Pulmonary artery endothelial cell (primary cell): ENCODE measurements at places on chromosomes 7 and 10.

DNA sequence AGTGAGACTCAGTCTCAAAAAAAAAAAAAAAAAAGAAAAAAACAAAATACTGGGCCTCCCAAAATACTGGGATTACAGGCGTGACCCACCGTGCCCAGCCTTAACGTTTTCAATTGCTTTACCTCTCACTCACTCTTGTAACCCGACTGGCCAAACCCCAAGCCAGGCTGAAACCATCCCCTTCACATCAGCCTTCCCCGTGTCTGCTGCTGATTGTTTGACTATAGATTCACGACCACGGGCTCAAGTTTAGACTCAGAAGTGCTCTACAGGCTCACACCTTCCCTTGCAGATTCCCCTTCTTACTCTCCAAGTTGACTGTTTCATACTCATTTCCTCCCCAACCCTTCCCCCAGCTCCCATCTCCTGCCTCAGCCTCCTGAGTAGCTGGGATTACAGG lies 22.3 kb downstream of the TYW1 start:
- DNase-seq = no peak

DNA sequence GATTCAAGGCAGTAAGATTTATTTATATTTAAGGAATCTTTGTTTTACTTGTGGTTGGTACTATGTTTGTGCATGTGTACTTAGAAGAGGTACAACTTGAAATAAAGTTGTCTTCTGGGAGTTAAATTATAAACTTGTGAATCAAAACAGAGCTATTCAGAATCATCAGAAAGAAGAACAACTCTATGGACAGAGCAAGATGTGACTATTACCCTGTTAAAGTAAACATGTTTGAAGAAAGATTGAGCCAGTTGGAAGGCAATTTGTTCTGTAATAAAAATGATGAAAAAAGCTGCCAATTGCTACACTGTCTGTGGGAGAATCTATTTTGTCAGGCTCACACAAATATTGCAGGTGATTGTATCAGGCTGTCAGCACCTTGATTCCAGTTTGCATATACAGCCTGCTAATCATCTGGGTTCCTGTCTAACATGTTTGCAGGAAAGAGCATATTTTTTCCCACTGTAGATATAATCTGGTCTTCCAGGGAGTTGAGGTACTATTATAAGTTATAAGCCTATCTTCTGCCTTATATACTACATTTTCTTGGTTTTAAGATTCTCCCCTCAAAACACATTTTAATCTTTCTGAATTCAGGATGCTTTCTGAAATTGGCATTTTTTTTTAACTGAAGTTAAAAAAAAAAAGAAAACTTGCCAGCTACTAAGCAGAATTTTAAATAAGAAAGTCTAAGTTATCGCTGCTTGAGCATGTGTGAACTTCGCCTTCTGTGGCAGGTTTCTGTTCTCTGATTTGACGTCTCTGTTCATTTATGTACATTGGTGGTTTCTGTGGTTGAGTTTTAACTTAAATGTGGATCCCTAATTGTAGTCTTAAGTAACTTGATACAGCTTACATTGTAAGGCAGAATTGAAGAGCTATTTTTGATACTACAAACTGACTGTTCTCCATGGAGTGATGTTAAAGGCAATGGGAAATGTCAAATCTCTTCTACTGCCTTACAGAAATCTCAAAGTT lies 46.0 kb downstream of the ZNRF2 start:
- no peak for DNase-seq

DNA sequence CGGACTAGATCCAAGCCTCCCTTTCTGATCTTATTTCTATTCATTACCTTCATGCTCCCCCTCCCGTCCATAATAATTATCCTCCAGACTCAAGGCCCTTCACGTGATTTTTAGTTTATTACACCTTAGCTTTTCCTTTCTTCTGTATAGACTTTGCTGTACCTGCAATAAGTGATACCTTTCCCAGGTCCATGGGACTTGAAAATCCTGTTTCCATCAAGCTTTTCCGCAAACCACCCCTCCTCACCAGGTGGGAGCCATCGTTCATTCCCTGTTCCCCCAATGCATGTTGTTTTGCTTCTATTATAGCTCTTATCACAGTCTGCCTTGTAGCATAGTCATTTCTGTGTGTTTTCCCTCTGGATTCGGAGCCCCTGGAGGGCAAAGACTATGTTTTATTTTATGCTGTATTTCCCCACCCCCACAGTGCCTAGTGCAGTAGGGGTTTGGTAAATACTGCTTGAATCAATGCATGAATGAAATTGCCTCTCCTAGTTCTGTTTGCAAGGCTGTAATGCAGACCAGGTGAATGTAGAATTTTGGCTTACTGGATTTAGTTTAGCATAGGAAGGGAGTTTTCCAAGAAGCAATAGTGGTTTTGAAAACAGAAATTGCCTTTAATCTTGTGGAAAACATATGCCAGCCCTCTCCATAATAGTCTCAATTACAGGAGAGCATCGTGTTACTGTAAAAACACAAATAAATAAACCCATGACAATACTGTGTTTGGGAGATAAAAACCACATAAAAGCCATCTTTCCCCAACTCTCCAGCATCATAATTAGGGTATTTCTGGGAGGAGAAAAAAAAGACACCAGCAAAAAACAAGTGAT lies 213.4 kb downstream of the AUTS2 start:
- DNase-seq = no peak

- DNase-seq = no peak
These were observed 157.4 kb upstream of the LYZL2 start for GRCh38 chr10:30786906-30787305.

DNA sequence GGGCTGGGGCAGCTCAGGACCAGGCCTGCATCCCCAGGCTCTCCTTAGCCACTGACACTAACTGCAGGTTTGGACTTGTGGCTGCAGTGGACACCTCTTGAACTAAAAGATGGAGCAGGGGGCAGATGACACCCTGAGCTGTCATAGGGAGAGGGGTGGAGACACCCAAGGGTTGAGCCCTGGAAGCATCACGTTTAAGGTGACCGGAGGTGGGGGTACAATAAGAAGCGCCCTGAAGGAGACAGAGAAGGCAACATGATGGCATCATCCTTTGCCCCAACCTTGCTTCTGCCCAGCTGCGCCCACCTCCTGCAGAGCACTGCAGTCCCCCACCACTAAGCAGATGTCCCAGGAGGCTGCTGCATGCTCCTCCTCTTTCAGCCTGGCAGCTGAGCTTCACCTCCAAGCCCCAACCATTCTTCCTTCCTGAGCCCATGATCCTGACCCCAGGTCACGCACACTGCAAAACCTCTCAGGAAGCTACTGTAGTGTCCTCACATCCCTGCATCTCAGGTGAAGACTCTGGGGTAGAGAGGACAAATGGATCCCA lies 25.5 kb downstream of the OGDHL start:
- no peak for DNase-seq

GRCh38 chr10:15169555-15170401 lies 1.3 kb upstream of the NMT2 start:
- DNase-seq = no peak

DNA sequence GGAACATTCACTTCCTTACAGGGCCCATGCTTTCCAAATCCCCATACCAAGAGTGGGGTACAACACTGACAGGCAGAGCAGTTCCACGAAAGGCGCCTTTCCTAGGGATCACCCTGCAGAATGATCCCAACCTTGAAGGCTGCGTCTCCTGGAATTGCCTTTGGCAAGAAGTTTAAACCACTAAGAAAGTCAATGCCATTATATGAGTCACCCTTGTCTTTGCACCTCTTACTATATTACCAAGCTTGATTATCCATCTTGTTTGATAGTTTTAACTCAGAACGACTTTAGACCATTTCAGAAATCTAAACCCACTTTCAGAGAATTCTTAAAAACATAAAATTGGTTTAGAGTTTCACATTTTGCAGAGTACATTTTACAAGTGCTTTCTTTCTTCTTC lies 282.1 kb downstream of the ARHGAP12 start:
- DNase-seq = no peak

GRCh38 chr7:37273891-37274290 lies 174.8 kb downstream of the ELMO1 start:
- no peak for DNase-seq

GRCh38 chr7:34133983-34134782 lies 228.8 kb downstream of the BMPER start:
- DNase-seq = peak; percentile 29

- no peak for DNase-seq
These were observed 3.1 kb downstream of the PCOLCE start for GRCh38 chr7:100604976-100605911.

DNA sequence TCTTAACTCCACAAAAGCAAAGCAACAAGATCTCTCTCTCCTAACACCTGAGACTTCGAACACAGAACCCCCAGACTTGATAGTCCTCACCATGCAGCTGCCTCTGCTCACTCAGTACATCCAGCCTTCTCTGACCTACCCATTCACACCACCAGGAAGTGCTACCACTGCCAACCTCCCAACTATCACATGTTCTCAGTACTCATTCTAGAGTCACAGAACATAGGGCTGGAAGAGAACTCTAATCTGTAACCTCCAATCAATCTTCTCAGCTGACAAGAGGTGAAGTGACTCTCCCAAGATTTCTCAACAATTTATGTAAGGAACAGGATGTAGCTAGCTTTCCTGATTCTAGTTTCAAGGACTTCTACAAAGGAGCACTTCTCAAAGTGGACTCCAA lies 3.8 kb downstream of the NUDCD3 start:
- DNase-seq = no peak

DNA sequence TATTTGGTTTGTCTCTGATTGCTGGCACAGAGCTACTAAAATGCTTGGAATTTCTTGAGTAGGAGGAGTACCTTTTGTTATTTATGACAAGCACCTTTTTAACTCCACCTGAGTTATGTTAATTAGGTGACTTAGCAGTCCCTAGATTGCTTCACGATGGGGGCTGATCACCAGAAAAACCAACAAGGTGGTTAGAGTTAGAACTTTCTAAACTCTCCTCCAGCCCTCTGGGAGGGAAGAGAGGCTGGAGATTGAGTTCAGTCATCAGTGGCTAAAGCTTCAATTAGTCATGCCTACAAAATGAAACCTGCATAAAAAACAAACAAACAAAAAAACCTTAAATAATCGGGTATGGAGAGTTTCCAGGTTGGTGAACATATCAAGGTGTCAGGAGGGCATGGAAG lies 23.6 kb upstream of the ING3 start:
- no peak for DNase-seq

DNA sequence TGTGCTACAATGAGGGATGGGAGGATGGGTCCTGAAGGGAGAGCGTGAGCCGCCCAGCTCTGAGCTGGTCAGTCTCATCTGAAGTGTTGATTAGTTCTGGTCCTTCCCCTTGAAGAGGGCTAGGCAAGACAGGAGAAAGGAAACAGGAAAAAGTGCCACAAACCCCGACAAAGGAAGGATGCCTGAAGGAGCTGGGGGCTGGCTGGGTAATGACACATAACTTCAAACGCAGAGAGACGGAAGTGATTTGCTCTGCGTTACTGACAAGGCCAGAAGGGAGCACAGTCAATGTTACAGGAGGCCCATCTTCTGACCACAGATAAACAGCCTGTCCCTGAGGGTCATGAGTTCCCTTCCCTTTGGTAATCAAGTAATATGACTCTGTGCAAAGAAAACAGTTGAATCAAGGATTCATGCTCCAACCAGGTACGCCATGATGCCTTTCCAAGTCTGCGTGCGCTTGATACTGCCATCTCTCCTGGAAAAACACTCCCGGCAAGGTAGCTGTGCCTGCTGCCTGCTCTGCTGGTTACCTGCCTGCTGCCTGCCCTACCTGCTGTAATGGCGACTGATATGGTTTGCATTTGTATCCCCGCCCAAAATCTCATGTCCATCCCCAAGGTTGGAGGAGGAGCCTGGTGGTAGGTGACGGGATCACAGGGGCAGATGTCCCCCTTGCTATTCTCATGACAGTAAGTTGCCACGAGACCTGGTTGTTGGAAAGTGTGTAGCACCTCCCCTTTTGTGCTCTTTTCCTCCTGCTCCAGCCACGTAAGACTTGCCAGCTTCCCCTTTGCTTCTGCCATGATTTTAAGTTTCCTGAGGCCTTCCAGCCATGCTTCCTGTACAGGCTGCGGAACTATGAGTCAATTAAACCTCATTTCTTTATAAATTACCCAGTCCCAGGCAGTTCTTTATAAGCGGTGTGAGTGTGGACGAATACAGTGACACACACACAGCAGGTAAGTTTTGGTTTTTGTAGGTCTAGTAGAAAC lies 57.9 kb downstream of the GRB10 start:
- no peak for DNase-seq

DNA sequence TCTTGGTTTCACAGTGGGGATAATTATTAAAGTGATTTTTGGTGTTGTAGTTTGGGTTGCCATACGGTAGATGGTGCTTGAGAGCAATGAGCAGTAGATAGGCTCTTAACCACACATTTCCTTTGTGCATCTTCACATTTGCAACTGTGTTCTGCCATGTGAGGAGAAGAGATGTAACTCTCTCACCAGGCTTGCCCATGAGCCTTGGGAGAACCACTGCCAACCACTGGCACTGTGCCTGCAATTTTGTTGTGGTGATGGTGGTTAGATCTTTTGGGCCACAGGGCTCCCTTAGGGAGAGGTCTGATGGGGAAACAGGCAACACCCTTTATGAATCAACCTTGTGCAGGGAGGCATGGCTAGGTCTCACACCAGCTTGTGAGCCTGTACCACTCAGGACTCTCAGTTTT lies 204.3 kb downstream of the CCDC7 start:
- no peak for DNase-seq
